ENCODE measurements at places on chromosomes 1 and 21. TPM values are rescaled to one million over a fixed set of nuclear protein-coding genes. Genes with fewer than 3 reads are reported as not detected.

Gene SLC9C2
- total RNA-seq, result not detected

Gene ROR1
- total RNA-seq, result 11.0 TPM

Gene MTARC2
- 3.4 TPM for total RNA-seq

Gene ZNF593OS
- not detected for total RNA-seq

Gene TSACC
- not detected for total RNA-seq

Gene GJA8
- not detected for total RNA-seq

Gene MCOLN3
- 6.8 TPM for total RNA-seq

Gene TRIM46
- not detected for total RNA-seq

Gene TMOD4
- not detected for total RNA-seq

Gene SLC6A17
- 18.6 TPM for total RNA-seq

Gene IL6R
- 16.1 TPM for total RNA-seq

Gene CRNN
- 3.5 TPM for total RNA-seq

Gene FAM131C
- total RNA-seq, result 1.2 TPM

Gene PTGFR
- total RNA-seq, result 3.2 TPM

Gene PCSK9
- total RNA-seq, result 0.34 TPM

Gene ARTN
- 0.91 TPM for total RNA-seq

Gene TTC34
- total RNA-seq, result 0.56 TPM

Gene ESRRG
- 10.1 TPM for total RNA-seq

Gene LRRN2
- 0.32 TPM for total RNA-seq

Gene HES3
- not detected for total RNA-seq

Gene CALML6
- total RNA-seq, result 0.81 TPM

Gene C1orf116
- 72.4 TPM for total RNA-seq

Gene PLEKHA6
- 13.4 TPM for total RNA-seq

Gene F13B
- not detected for total RNA-seq

Gene SLC39A1
- 67.4 TPM for total RNA-seq

Gene PADI1
- 9.1 TPM for total RNA-seq

Gene TRIM17
- 1.2 TPM for total RNA-seq

Gene SLAMF6
- total RNA-seq, result not detected

Gene OPRD1
- not detected for total RNA-seq

Gene CAPN8
- 2.1 TPM for total RNA-seq

Gene PRELP
- 16.2 TPM for total RNA-seq

Gene IGSF21
- 1.4 TPM for total RNA-seq

Gene VHLL
- not detected for total RNA-seq

Gene STXBP3
- 137 TPM for total RNA-seq

Gene GBP4
- 2.1 TPM for total RNA-seq

Gene PTAFR
- 6.3 TPM for total RNA-seq

Gene ARMH1
- total RNA-seq, result 1.4 TPM

Gene SERTAD4
- 8.5 TPM for total RNA-seq

Gene TP73
- 8.8 TPM for total RNA-seq

Gene CR2
- not detected for total RNA-seq

Gene THRAP3
- 74.7 TPM for total RNA-seq
